ENCODE measurements at places on chromosomes 7 and 10. TPM values are rescaled to one million over a fixed set of nuclear protein-coding genes. Genes with fewer than 3 reads are reported as not detected.

ZNF727 gene
- 1.5 TPM for total RNA-seq

GIMAP1 gene
- 0.40 TPM for total RNA-seq

FRMD4A gene
- total RNA-seq, result 12.7 TPM

CYP3A5 gene
- total RNA-seq, result 543 TPM

RNLS gene
- total RNA-seq, result 34.5 TPM

NUPR2 gene
- total RNA-seq, result 2.0 TPM

CCDC146 gene
- 7.9 TPM for total RNA-seq

PON3 gene
- 4.2 TPM for total RNA-seq

CAMK2B gene
- not detected for total RNA-seq

GALNT11 gene
- total RNA-seq, result 14.7 TPM

HOXA11 gene
- 4.5 TPM for total RNA-seq

OPN1SW gene
- total RNA-seq, result not detected

PRSS1 gene
- not detected for total RNA-seq

NPY gene
- not detected for total RNA-seq

PSD gene
- 50.7 TPM for total RNA-seq

DNA sequence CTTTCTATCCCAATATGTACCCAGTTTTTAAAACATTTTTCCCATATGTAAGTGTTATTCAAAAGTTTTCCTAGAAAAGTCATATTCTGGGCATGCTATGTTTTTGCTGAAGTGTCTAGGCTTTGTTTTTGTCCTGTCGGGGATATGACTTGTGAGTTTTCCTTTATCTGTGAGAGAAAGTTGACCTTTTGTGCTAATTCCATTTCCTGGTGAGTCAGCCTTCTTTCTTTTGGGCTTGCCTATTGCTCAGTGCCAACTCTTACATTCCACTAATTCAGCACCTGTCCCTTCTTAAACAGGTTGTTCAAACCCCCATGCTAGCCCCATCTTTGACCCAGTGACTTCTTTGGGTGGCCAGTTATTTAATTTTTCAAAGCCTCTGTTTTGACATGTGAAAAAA is 146.2 kb downstream of the AHR start:
- no peak for DNase-seq

- DNase-seq, result no peak
These were observed 56.7 kb downstream of the PCLO start for GRCh38 chr7:83105948-83106347.

DNA sequence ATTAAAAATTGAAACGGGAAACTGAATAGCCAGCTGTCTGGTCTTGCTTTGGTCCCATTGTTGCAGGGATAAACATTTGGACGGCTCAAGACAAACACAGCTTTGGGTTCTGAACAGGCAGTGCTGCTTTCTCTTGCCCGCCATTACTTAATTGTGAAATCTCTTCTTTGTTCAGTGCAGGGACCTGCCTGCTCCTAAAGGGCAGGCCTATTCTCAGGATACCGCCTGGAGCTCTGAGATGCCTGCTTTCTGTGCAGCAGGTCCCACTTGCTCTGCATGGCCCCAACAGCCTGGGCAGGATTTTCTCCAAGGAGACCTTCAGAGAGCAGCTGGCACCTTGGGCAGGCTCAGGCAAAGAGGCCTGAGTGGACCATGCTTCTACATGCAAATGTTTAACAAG is 237.6 kb downstream of the KCNMA1 start:
- no peak for DNase-seq

DNA sequence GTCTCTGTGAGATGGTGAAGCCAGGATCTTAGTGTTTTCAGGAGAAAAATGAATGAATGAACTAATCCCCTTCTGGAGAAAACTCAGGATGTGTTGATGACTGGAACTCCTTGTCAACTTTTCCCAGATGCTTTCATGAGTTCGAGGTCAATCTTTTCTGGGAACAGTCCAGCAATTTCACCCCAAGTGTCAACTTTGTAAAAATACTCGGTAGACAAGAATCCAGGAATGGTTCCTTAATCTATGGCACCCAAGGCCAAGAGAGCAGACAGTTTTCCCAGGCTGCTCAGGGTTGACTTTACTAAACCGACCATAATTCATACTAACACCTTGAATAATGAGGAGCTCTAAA is 31.1 kb upstream of the LYZL1 start:
- DNase-seq, result no peak

GRCh38 chr10:60189861-60190475 is 199.7 kb downstream of the ANK3 start:
- no peak for DNase-seq

DNA sequence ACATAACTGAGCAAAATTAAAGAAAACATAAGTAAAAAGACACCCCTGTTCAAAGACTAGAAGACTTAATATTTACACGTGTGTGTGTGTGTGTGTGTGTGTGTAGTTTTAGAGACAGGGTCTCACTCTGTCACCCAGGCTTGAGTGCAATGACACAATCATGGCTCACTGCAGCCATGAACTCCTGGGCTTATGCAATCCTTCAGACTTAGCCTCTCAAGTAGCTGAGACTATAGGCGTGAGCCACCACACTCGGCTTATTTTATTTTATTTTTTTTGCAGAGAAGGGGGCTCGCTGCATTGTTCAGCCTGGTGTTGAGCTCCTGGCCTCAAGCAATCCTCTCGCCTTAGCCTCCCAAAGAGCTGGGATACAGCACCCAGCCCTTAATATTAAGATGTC is 90.3 kb downstream of the JMJD1C start:
- DNase-seq, result no peak

DNA sequence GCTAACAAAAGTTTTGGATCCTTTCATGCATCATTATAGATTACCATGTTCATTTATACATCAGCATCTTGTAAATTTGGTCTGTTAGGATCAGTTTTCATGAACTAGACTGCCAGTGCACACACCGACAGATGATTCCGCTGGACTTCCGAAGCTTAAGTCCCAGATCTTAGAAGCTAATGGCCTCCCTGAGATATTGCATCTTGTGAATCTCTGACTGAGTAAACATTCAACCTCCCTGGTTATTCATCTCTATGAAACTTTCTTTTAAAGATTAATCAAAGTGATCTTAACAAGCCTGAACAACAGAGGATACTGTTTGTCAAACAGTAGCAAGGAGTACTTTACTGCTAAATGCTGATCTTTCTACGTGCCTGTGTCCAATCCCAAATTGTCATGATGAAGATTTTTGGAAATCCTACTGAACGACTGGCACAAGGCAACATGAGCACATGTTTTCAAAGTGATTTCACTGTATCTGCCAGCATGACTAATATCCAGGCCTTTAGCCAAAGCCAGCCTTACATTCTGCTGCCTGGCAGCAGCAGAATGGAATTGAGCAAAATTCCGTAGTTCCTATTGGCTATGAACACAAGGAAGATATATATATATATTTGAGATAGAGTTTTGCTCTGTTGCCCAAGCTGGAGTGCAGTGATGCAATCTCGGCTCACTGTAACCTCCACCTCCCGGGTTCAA is 91.3 kb upstream of the ANK3 start:
- DNase-seq, result no peak

DNA sequence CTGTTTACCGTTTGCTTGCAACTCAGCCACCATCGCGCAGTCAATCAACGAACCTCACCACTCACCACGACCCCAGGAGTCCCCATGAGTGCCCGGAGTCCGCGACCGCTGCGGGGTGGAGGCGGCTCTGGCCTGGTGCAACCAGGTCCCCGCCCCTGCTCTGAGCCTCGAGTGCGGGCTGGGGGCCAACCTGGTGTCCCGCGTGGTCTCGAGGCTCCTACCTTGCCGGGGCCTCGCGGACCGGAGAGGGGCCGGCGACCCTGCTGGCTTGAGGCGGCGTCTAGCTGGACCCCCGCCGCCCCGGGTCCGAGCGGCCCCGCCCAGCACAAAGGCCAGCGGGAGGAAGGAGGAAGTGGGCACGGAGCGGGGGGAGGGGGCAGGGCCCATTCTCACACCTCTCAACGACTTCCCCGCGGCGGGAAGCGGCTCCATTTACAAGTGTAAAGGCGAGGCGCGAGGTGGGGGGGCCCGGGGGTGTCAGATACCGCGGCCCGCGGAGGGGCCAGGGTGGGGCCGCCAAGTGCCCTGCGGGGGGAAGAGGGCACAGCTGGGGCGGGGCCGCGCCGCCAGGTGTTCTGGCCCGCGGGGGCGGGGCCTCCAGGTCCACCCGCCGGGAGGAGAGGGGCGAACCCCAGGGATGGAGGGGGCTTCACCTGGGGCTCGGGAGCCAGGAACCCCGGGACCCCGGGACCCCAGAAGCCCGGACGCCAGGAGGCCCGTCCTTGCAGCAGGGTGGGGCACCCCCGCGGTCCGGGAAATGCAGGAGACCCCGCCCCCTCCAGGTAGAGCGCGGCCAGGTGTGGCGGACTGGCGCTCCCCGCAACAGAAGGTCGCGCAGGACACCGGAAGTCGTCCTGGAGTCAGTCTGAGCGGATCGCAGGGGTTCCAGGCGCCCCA is 8.6 kb downstream of the CTBP2 start:
- DNase-seq, result peak; percentile 86

GRCh38 chr10:571166-571565 is 118.3 kb downstream of the DIP2C start:
- no peak for DNase-seq

DNA sequence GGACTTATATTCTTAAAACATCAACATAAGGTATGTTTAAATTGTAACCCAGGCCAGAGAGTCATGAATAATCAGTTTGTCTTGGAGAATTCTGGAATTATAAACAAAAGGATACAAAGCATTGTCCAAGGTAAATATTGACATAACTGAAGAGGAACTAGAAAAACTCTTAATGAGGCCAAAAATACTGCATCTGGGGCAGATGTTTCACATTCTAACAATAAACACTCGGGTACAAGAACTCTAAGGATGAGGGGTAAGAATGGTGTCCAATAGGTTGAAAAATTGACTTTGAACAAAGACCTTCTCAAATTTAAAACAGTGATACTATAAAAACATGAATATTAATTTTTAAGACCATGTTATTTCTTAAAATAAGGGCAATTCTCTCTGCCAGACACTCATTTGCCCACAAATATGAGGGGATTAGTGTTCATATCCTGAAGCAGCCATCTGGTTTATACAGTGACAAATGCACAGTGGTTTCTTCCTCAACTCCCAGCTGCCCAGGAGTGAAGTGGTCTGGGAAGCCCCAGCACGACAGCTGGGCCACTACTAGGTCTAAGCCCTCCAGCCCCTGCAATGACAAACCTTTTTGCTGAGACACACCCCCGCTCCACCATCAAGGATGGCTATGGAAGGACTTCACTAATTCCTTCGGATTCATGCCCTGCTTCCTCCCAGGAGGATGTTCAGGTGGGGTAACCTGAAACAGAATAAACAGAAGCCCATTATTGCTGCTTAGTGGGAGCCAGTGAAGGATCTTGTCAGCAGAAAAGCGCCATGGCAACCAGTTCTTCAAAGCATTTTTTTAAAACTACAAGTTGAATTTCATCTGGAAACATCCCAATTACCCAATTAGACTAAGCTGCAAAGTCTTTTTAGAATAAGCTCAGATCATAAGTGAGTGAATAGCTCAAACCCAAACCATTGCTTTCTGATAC is 107.5 kb upstream of the ARID5B start:
- no peak for DNase-seq

DNA sequence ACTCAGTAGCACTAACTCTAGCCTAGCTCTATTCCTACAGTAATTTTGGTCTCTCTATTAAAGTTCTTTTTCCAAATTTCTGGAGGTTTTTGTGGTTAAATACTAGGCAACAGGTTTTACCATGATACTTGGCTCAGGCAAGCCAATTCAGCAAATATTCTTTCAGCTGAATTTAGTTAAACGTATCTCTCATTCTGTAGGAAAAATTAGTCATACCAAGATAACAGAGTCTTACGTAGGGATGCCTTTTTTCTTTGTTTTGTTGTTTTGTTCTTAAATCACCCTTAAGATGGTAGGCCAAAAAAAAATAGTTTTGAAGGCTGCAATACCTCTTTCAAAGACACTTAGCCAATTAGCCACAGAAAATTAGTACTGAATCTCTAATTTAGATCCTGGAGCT is 180.5 kb downstream of the MAGI2 start:
- no peak for DNase-seq

DNA sequence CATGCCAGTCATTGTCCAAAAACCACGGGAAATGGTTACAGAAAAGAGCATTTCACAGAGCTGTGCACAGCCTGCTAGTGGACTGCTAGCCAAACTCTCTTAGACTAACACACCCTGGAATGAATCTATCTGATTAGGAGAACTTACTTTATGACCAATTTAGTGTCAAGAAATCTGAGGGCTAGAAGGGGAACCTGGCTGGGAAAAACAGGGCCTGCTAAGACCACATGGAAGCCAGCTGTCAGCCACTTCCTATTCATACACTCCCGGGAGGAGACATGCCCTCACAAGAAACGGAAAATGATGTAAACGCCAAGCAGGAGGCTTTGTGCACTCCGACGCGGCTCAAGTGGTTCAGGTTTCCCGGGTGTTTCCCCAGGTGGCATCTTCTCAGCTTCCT is 54.8 kb downstream of the MPP7 start:
- DNase-seq, result no peak

- DNase-seq, result no peak
These were observed 3.1 kb downstream of the ASB15 start for GRCh38 chr7:123604739-123605138.

- no peak for DNase-seq
These were observed 38.7 kb downstream of the FAM107B start for GRCh38 chr10:14736043-14736442.

DNA sequence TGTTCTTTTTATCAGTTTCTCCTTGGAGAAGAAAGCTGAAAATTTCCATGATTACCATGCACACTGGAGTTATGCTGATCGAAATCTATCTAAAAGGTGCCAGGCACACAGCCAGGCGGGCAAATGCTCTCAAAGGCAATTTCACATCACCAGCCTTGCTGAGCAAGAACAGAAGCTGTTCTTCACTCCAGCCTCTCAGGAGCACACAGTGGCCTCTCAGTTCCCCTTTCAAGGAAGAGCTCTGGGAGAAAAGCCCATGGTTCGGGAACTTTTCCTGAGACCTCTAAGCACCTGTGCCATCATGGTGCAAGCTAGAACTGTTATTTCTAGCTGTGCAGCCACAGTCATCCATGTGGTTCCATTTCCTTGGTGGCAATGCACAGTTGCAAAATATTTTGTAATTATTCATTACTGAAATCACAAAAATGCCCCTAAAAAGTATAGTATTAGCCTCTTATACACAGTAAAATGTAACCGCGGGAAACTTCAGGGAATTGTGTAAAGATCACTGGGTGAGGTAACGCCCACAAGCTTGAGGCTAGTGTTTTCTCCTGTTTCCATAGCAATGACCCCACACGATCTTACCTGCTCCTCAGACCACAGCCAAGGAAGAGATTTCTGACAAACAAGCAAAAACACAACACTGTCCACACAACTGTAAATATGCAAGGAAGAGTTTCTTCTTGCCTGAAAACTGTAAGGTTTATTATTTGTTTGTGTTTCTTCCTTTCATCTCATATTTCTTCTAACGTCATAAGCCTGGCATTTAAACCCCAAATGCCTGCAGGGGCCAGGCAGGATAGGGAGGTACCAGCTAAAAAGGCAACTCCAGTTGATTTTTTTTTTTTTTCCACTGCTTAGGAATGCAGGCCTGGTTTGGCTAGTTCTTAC is 121.2 kb downstream of the FAM107B start:
- no peak for DNase-seq

All from transverse colon (tissue), 4 donors.